ENCODE measurements at places on chromosomes 5 and 9. TPM values are rescaled to one million over a fixed set of nuclear protein-coding genes. Genes with fewer than 3 reads are reported as not detected.

Gene STPG3
- not detected for total RNA-seq

Gene AQP3
- 13.3 TPM for total RNA-seq

Gene ARHGEF39
- 34.0 TPM for total RNA-seq

DNA sequence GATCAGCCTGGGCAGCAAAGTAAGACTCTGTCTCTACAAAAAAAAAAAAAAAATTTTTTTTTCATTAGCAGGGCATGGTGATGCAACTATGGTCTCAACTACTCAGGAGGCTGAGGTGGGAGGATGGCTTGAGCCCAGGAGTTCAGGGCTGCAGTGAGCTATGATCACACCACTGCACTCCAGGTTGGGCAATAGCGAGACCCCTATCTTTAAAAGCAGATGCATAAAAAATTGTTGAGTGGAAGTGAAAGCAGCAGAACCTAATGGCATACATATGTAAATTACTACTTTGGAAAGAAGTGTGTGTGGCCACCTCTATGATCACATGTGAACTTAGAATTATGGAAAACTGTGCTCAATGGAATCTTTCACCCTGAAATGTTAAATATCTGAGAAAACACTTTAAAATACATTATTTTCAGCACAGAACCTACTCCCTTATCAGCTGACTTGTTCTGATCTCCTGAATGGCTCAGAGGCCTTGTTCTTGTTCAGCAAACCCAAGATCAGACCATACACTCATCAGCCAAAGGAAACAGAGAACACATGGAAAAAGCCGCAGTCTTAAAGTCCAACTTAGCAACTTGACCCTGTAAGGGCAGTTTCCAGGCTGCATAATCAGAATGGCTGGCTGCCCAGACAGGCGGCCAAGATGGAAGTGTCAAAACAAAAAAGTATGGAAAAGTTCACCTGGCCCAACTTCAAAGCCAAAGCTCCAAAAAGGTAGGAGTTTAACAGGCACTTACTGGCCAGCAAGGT, 56.5 kb downstream of the SIL1 start:
- H3K27me3 ChIP-seq: no peaks in the 10 kb centered on the region
- H3K4me3 ChIP-seq: no peak overlapping the region
- peaks cover 7% of the 10 kb centered on the region for H3K4me1 ChIP-seq
- H3K36me3 ChIP-seq: no peaks in the 10 kb centered on the region
- H3K27ac ChIP-seq: no peak overlapping the region

- no peak overlapping the region for H3K4me3 ChIP-seq
- peak; percentile 22 for DNase-seq
- H3K27me3 ChIP-seq: peaks cover 20% of the 10 kb centered on the region
- no peaks in the 10 kb centered on the region for H3K4me1 ChIP-seq
- H3K36me3 ChIP-seq: no peaks in the 10 kb centered on the region
Measured at GRCh38 chr5:159975462-159976019, 33.4 kb upstream of the TTC1 start.

DNA sequence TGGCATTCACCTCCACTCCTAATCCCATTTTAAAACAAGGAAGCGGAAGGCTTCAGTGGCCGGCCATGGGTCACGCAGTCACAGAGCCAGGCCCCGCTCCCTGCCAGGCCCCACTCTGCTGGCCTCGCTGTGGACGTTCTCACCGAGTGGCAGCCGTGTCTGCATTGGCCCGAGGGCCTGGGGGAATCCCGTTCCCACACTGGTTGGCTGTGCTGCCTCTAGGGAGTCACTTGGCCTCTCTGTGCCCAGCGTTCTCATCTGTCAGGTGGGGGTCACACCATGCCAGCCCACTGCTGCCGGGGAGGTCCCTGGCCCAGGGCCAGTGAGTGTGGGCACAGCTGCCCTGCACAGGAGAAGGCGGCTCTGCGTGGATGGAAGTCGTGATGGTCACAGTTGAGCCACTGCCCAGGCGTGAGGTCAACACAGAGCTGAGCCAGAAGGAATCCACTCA, 13.4 kb upstream of the SLC9A3 start:
- peaks cover 19% of the 10 kb centered on the region for H3K27me3 ChIP-seq
- no peak overlapping the region for H3K4me3 ChIP-seq
- H3K4me1 ChIP-seq: no peaks in the 10 kb centered on the region
- no peak for DNase-seq
- H3K36me3 ChIP-seq: no peaks in the 10 kb centered on the region

- no peaks in the 10 kb centered on the region for H3K36me3 ChIP-seq
- no peaks in the 10 kb centered on the region for H3K4me1 ChIP-seq
- H3K4me3 ChIP-seq: no peak overlapping the region
- H3K27ac ChIP-seq: no peak overlapping the region
Measured at GRCh38 chr5:130975847-130976246, 189.2 kb downstream of the HINT1 start.

GRCh38 chr9:131386281-131386680, 7.6 kb upstream of the PRRC2B start:
- no peak for DNase-seq
- H3K27me3 ChIP-seq: no peaks in the 10 kb centered on the region
- no peak overlapping the region for H3K27ac ChIP-seq
- no peaks in the 10 kb centered on the region for H3K36me3 ChIP-seq
- H3K4me3 ChIP-seq: no peak overlapping the region
- H3K4me1 ChIP-seq: no peaks in the 10 kb centered on the region

DNA sequence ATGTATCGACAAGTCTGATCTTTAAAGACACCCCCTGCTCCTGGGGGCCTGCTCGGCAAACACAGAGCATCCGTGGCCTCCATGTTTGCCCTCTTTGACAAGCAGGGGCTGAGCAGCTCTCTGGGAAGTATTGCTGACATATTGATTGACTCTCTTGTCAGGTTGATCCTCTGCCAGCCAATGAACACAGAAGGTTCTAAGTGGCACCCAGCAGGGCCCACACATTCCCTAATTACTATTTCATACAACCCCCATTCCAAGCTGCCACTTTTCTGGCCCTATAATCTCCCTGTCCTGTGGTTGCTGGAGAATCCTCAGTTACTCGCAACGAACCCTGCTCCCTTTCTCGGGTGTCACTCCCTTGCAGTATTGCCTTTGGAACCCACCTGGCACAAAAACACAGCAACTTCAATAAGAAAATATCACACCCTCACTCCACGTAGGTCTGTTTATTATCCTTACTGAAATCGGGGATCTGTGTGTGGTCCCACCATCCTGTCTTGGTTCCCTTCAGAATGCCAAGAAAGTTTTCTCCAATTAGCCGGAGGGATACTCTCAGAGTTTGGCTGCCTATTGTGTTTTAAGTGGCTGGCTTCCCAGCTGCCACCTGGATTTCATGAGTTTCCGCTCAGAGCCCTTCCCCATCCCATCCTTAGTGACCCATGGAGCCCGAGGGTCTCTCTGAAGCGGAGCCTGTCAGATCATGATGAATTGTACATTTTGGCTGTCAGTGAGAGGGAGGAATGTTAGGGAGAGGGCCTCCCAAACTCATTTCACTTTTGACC, 249.0 kb upstream of the WWC1 start:
- no peaks in the 10 kb centered on the region for H3K27me3 ChIP-seq
- H3K27ac ChIP-seq: no peak overlapping the region
- DNase-seq: no peak
- H3K36me3 ChIP-seq: no peaks in the 10 kb centered on the region

DNA sequence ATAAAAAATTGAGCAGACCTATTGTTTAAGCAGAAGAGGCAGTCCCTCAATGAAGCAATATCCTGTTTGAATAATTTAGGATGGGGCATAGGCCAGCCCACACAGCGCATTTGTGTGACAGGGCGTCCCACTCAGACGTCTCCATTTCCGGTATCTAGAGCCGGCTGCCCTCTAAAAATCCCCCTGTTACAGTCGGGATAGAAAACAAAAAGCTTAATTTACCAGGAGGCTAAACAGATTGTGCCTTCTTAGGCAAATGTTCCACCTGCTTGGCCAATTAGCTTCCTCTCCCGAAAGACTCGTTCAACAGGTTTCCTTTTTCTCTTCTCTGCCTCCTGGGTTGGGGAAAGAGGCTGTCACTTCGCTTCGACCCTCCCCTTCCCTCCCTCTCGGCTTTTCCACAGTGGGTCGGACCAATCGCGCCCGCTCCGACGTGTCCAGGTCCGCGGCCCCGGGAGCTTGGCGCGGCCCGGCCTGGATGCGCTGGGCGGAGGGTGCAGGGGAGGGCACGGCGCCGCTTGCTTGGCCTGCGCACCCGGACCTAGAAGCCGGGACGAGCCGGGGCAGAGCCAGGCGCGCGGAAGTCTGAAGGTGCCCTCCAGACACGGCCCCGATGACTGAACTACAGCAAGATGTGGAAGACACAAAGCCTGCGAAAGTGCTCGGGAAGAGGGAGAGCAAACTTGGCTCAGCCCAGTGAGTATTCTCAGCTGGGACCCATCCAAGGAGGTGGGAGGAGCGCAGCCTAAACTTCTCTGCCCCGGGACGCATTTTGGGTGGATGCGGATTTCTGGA, at the start of gene GRAMD2B:
Gene GRAMD2B (plus strand): TSS at position 416 of the 795 bp plus-strand sequence. CDS start 198 bp downstream, at position 614.
- H3K36me3 ChIP-seq: no peaks in the 10 kb centered on the region
- no peaks in the 10 kb centered on the region for H3K27me3 ChIP-seq
- DNase-seq: peak; percentile 92
- H3K4me1 ChIP-seq: no peaks in the 10 kb centered on the region
- H3K4me3 ChIP-seq: peak within 1 kb of the TSS; percentile 59
